SW 1271 (cell line): ENCODE measurements at places on chromosomes 4 and X.
A peak's percentile ranks its signal among the peaks of the same experiment; 100 is the strongest.

GRCh38 chr4:133592106-133592505 is 443.0 kb downstream of the PCDH10 start:
- DNase-seq, result no peak

GRCh38 chrX:129553619-129554288 is 13.7 kb downstream of the OCRL start:
- DNase-seq, result no peak

DNA sequence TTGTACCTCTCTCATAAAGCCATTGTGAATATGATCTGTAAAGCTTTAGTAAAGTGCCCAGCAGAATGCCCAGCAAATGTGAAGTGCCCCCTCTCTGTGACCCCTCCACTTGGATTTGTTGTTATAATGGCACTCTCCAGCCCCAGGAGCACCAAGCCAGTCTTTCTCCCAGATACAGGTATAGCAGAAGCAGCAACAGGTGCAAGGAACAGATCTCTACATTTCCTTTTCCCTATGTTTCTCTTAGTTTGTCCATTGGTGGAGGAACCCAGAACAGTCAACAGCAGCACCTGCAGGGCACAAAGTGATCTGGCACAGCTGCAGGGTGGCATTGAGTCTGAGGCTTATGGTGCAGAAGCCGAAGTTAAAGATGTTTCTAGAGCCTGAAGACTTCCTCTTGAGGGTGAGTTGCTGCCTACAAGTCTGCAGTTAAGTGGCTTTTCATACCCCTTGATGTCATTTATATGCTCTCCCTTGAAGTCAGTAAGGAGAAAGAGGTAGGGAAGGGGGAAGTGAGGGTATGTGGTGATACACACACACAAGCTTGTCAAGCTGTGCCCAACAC is 16.1 kb upstream of the CXCL3 start:
- no peak for DNase-seq

GRCh38 chr4:183443655-183444213 is 702 bp upstream of the CDKN2AIP start:
- peak; percentile 61 for DNase-seq

DNA sequence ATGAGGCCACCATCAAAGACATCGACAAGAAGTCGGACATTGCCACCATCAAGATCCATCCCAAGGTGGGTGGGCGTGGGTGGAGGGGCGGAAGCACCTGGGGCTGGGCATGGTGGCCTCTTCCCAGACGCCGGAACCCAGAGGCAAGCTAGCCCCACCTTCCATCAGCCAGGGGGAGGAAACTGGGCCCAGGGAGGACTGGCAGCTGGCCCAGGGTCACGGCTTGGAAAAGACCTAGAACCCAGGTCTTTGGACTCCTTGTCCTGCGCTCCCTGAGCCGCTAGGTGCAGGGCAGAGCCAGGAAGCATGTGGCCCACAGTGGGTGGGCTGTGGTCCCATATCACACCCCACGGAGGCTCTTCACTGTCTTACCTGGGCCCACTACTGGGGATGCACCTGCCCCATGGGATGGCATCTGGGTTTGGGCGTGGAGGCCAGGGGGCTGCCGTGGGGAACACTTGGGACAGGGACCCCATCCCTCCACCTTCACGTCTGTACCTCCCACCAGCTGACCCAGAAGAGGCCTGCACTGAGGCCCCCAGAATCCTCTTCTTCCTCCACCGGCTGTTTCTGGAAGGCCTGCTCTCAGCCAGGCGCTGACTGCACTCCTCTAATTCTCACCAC is 17.3 kb downstream of the HTRA3 start:
- DNase-seq, result no peak

DNA sequence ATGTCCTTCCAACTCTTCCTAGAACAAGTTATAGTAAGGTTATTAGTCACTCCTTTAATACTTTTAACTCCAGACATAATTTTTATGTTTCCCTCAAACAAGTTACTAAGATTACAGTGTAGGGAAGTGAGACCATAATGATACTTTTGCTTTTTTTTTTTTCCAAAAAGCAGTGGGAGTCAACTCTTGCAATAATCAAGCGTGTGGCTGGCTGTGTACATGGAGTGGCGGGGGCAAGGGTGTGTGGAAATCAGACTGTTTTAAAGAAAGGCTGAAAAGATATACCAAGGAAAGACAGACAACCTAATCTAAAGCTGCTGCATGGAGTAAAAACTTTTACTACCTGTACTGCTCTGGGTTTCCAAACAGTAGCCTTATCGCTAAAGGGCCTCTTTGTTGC is 4.1 kb downstream of the NOA1 start:
- no peak for DNase-seq

DNA sequence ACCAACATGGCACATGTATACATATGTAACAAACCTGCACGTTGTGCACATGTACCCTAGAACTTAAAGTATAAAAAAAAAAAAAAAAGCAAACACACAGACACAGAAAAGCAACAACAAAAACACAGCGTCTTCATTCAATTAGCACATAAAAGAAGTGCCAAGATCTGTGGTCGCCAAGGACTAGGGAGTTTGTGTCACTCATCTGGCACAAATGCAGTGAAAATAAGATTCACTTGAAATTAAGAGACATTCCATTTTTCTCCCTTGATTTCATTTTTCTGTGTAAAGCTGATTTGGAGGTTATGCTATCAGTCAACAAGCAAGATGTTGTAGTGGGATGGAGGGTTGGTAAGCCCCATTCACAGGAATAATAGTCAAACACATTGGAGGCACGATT is 115.3 kb downstream of the FAT4 start:
- DNase-seq, result no peak

GRCh38 chrX:11530621-11531020 is 135.1 kb downstream of the ARHGAP6 start:
- DNase-seq, result no peak

DNA sequence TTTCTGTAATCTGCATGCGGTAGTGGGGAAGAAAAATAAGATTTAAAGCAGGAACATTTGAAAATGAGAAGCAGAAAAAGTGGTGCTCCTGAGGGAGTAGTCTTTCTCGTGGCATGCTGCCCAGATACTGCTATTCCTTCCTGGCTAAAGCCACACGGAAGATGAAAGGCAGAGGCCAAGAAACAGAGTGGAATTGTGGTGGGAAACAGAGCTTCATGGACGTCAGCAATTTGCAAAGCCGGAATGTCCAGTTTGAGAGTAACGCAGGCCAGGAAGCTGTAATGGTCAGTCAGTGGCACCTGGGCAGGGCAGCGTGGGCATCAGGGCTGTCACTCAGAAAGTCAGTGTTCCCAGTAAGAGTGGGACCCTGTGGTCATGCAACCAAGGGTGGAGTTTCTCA is 63.7 kb upstream of the FMR1 start:
- no peak for DNase-seq

DNA sequence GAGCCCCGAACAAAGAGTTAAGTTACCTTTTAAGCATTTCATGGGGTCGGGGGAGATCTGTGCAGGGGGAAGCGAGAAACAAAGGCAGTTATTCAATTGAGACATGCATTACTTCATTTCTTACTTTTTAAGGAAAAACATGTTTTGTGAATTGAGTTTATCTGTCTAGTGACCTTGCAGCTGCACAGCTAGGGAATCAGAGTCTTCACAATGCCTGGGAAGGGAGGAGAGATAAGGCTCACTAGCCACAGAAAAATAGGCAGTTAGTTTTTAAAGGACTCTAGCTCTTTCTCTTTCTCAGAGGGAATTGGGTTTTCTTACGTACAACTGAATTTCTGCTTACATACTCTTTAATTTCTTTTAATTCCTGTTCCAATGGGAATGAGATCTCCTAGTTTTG is 26.2 kb upstream of the ZBTB33 start:
- no peak for DNase-seq

- DNase-seq, result no peak
Observed at GRCh38 chr4:168945291-168945690, 64.8 kb downstream of the CBR4 start.

GRCh38 chr4:56301181-56301996 is 85.9 kb downstream of the AASDH start:
- peak; percentile 46 for DNase-seq

DNA sequence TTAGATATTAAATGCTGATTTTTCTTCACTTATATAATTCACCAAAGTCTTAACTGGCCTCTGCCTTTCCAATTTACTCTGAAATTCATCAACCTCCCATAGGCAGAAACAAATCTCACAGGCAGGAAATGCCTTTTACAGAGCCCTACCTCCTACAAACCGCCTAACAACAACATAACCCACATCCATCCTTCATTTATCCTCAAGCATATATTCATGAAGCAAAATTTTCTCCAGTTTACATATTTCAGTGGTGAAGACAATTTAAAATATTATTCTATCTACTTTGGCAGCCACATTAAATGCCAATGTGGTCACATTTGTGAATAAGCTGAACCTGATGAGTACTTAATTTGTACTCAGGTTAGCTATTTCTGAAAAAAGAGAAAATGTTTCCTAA is 30.3 kb downstream of the SEPSECS start:
- DNase-seq, result no peak

- no peak for DNase-seq
Observed at GRCh38 chrX:84956304-84956703, 47.4 kb upstream of the APOOL start.

DNA sequence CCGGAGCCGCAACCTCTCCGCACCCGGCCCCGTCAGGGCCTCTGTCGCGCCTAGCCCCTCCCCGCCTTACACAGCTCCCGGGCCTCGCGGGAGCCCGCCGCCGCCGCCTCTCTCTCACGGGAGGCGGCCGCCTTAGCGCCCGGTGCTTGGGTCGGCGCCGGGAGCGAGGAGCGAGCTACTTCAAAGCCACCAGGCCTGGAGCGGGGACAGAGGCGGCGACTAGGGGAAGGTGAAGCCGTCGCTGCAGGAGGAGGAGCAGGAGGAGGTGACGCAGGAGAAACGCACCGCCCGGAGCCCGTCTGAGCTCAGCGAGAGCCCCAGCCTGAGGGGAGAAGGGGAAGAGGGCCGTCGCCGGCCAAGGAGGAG is 250 bp downstream of the USP9X start:
- DNase-seq, result peak; percentile 1

- DNase-seq, result no peak
Observed at GRCh38 chr4:180521181-180521580, 1722.0 kb upstream of the TENM3 start.

GRCh38 chrX:119753001-119753400 is 5.4 kb upstream of the SOWAHD start:
- DNase-seq, result no peak

DNA sequence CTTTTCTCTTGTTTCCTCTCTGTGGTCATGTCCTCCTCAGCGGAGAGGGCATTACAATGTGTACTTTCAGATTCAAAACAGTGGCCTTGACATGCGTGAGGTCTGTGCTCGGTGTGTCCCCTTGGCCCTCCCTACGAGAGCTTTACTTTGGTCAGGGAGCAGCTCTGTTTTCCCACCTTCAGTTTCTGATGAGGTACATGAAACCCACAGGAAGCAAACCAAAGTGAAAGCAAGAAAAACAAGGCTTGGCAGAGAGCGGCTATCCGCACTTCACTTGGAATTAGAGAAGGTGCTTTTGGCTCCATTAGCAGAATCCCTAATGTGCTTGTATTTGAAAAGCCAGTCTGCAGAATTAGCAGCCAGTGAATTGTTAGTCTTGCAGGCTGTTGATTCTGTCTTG is 19.5 kb upstream of the BOD1L1 start:
- no peak for DNase-seq

DNA sequence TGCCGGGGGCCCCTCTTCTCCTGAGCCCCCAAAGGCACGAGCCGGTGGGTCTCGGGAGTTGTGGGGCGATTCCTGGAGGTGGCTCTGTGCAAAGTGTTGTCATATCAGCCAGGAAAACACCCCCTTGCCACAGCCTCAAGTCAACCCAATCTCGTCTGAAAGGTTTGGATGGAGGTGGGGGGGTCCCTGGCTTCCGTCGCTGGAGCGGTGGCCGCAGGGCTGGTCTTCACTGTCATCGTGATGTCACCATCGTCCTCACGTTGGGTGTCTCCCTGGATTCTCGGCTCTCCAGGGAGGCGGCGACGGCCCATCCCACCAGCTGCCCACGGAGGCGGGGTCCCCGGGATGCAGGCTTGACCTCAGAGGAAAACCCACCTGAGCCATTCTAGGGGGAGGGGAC is 38.3 kb upstream of the PPP2R3B start:
- no peak for DNase-seq

DNA sequence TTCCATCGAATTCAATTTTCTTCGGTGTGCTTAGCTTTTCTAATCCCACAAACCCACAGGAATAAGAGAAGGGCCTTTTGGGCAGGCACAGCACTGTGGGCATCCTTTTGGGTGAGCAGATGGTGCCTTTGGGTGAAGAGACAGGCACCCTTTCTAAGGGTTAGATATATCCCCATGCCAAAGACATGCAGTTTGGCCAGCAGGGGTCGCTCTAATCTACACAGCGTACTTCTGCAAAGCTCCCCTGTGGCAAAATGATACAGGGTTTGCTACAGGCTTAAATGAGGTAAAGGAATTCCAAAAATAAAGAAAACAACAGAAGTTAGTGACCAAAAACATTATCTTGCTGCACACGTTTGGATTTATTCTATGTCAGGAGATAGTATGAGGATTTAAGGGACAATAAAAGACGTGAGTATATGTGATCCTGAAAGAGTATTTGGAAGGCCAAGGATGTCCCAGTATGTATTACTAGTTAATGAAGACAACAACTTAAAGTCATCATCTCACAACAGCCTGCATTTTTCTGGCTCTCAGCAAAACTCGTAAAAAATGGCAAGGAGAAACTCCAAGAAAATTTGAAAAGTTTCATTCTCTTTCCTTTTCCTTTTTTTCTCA is 49.5 kb downstream of the PHEX start:
- no peak for DNase-seq

GRCh38 chrX:116272861-116273260 is 102.3 kb downstream of the AGTR2 start:
- DNase-seq, result no peak

- no peak for DNase-seq
Observed at GRCh38 chr4:106418444-106418843, 49.9 kb upstream of the GIMD1 start.

- no peak for DNase-seq
Observed at GRCh38 chr4:161642708-161643107, 521.1 kb downstream of the FSTL5 start.

- DNase-seq, result no peak
Observed at GRCh38 chr4:31106419-31106818, 386.2 kb downstream of the PCDH7 start.

GRCh38 chrX:133880032-133880443 is 105.4 kb downstream of the GPC3 start:
- no peak for DNase-seq

DNA sequence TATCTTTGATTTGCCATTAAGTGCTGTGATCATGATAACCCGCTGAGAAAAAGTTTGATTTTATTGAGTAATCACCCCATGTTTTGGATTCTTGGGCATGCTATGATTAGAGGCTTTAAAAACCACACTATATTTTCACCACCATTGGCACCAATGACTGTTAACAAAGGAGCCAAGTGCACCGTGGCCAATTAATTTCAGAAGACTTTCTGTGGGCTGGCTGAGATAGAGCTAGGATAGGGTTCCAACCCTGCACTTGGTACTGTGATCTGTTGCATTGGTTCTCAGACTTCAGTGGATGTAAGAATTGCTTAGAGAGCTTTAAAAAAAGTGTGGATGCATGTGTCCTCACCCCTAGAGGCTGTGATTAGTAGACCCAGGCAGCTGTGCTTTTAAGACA is 32.4 kb downstream of the OCRL start:
- no peak for DNase-seq

DNA sequence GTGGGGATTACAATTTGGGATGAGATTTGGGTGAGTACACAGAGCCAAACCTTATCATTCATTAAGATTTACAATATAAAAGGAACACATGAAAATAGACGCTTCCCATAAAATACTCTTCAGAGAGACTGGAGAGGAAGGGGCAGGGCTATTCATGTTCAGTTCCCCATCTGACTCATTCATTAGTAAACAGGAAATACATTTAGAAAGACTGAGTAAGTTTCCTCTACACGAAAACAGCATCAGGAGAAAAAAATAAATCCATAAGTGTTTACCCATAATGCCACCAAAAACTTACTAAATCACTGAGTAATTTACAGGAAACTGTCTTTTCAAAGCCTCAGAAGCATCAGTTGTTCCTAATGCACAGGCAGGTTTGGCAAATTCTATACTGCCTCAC is 255.4 kb upstream of the CXorf51A start:
- no peak for DNase-seq
